Mesendoderm (in vitro differentiated cells): ENCODE measurements at places on chromosomes 2 and 18.

- DNase-seq: no peak
- H3K27me3 ChIP-seq: no peaks in the 10 kb centered on the region
- no peaks in the 10 kb centered on the region for H3K36me3 ChIP-seq
- no peak overlapping the region for H3K27ac ChIP-seq
These were observed 155.6 kb downstream of the QPCT start for GRCh38 chr2:37500031-37500430.

DNA sequence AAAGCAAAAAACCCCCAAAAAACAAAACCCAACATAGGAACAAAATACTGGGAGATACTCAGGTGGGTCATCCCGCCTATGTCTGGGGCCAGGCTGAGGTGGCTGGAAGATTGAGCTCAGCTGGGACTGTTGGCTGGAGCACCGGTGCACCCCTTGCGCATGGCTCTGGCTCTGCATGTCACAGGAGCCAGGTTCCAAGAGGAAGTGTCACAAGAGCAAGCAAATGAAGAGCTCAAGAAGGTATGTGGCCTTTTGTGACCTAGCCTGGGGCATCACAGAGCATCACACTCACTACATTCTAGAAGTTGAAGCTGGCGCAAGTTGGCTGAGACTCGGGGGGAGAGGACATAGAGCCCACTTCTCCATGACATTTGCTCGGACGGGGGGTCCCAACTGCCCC lies 40.6 kb downstream of the PDCL3 start:
- H3K4me3 ChIP-seq: no peak overlapping the region
- no peak overlapping the region for H3K27ac ChIP-seq
- no peaks in the 10 kb centered on the region for H3K36me3 ChIP-seq
- peaks cover 4% of the 10 kb centered on the region for H3K4me1 ChIP-seq
- DNase-seq: peak; percentile 56

GRCh38 chr18:61475931-61476330 lies 142.7 kb downstream of the CDH20 start:
- DNase-seq: no peak
- no peak overlapping the region for H3K27ac ChIP-seq
- H3K4me3 ChIP-seq: no peak overlapping the region
- H3K36me3 ChIP-seq: no peaks in the 10 kb centered on the region
- no peaks in the 10 kb centered on the region for H3K4me1 ChIP-seq
- no peaks in the 10 kb centered on the region for H3K27me3 ChIP-seq

- no peak for DNase-seq
- H3K4me3 ChIP-seq: no peak overlapping the region
- H3K4me1 ChIP-seq: no peaks in the 10 kb centered on the region
- H3K36me3 ChIP-seq: no peaks in the 10 kb centered on the region
- no peaks in the 10 kb centered on the region for H3K27me3 ChIP-seq
These were observed 20.6 kb downstream of the EVA1A start for GRCh38 chr2:75539955-75540716.

DNA sequence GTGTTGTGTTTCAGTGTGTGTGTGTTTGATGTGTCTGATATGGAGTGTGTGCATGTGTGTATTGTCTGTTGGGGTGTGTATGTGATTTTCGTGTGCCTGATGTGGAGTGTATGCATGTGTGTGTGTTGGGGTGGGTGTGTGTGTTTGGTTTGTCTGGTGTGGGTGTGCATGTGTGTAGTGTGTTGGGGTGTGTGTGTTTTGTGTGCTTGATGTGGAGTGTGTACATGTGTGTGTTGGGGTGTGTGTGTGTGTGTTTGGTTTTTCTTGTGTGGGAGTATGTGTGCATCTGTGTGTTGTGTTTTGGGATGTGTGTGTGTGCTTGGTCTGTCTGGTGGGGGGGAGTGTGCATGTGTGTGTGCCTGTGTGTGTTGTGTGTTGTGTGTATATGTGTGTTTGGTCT lies 247.4 kb upstream of the ST6GAL2 start:
- no peak overlapping the region for H3K27ac ChIP-seq
- no peak for DNase-seq
- no peaks in the 10 kb centered on the region for H3K36me3 ChIP-seq
- H3K27me3 ChIP-seq: no peaks in the 10 kb centered on the region
- no peak overlapping the region for H3K4me3 ChIP-seq

DNA sequence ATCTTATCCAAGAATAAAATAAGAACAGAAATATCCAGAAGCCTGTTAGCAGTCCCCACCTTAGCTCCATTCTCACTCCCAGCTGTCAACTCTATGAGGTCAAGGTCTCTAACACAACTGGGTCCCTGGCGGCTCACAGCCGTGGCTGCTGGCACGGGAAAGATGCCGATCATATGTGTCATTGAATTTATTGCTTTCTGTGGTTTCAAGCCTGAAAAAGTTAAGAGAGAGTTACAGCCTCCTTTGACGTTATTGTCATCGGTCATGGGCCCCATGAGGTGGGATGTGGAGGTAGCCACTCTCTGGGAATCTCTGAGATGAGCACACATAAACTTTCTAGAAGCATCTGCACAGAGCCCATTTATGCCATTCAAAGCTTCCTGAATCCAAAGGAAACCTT lies 28.7 kb upstream of the CABLES1 start:
- no peak overlapping the region for H3K4me3 ChIP-seq
- no peaks in the 10 kb centered on the region for H3K36me3 ChIP-seq
- no peak overlapping the region for H3K27ac ChIP-seq
- no peaks in the 10 kb centered on the region for H3K27me3 ChIP-seq
- peak; percentile 69 for DNase-seq
- no peaks in the 10 kb centered on the region for H3K4me1 ChIP-seq

DNA sequence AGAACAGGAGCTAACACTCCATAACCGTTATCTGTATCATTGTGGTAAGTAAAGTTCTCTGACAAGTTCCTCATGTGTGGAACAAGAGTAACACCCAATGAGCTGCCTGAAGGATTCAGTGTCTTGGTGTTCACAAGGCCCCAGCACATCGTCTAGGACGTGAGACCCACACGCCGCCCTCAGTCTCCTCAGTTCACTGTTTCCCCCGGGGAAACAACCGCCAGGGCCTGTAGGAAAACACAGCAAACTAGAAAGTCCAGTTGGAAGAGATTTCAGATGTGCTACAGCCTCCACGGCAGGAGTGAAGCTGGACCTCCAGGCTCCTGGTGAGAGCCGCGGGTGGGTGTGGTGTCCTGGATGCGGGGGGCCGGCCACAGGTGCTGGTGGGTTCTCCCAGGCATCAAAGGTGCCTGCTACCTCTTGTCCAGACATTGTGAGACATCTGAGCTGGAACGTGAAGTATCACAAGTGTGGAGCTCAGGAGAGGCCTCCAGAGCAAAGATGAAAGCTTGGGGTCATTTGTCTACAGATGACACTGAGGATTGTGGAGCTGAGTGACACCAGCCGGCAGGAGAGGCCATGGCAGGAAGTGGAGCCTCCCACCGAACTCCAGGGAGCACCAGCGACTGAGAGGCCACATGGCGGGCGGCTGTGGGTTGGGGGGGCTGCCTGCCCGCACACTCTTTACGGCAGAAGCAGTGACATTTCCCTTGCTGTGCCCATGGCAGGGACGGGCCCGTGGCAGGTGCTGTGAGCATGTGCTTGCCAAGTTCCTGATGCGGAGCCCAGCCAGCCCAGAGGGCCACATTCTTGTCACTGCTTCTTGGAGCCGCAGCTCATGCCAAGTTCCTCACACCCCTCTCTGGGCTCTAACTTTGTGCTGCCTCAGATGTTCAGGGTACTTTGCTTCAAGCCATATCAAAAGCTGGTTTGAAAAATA lies 131.2 kb downstream of the TMEM18 start:
- no peaks in the 10 kb centered on the region for H3K36me3 ChIP-seq
- no peak overlapping the region for H3K27ac ChIP-seq
- no peak overlapping the region for H3K4me3 ChIP-seq
- no peaks in the 10 kb centered on the region for H3K27me3 ChIP-seq
- no peaks in the 10 kb centered on the region for H3K4me1 ChIP-seq

DNA sequence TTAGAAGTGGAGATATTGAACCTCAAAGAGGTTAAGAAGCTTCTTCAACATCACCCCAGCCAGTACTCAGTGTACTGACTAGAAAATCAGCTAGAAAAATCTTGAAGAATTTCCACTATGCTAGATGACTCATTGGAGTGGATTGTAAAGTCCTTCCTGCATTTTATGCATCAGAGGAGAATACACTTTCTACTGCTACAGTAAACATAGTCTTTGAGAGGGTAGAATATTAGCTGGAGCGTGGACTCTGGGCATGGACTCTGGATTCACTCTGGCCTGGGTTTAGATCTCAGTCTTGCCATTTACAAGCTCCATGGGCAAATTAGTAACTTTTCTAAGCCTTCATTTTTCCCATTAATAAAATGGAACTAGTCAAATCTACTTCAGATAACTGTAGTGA lies 215.9 kb downstream of the IRS1 start:
- DNase-seq: peak; percentile 83
- no peak overlapping the region for H3K27ac ChIP-seq
- H3K27me3 ChIP-seq: no peaks in the 10 kb centered on the region
- H3K4me1 ChIP-seq: no peaks in the 10 kb centered on the region
- H3K36me3 ChIP-seq: no peaks in the 10 kb centered on the region
- no peak overlapping the region for H3K4me3 ChIP-seq

GRCh38 chr2:233426619-233427342 lies 72.5 kb downstream of the DGKD start:
- no peak overlapping the region for H3K27ac ChIP-seq
- no peaks in the 10 kb centered on the region for H3K36me3 ChIP-seq
- no peaks in the 10 kb centered on the region for H3K27me3 ChIP-seq
- DNase-seq: no peak
- no peaks in the 10 kb centered on the region for H3K4me1 ChIP-seq
